ENCODE measurements at places on chromosomes 7 and 10.

DNA sequence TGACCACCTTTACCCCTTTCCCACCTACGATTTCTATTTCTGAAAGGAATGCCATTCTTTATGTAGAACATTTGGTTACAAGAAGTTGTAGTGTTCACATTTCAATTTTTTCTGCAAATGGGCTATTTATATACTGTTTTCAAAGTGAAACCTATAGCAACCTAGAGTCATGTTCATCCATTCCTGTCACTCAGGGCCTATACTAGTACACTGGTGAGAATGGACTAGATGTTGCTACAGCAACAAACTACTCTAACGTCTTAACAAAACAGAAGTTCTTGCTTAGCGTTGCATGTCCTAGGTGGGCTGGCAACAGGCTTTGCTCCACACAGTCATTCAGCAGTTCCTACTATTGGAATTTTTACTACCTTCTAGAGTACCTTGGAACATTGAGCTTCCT, 16.3 kb downstream of the CASD1 start:
- no peak for DNase-seq

DNA sequence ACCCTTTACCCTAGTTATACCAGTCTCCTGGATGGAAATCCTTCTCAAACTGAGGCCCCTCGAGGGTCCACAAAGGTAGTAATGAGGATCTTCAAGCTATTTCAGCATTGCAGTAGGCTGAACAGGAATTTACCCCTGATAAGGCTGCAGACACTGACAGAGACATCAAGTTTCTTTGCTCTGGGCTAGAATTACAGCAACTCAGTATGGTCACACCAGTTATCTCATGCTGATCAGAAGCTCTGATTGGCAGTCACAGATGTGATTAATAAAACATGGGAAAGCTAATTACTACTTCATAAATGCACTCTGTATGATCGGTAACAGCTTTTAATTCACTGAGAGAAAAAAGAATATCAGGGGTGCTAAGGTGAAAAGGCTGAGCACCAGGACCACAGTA, 30.6 kb downstream of the FAM204A start:
- DNase-seq, result no peak

DNA sequence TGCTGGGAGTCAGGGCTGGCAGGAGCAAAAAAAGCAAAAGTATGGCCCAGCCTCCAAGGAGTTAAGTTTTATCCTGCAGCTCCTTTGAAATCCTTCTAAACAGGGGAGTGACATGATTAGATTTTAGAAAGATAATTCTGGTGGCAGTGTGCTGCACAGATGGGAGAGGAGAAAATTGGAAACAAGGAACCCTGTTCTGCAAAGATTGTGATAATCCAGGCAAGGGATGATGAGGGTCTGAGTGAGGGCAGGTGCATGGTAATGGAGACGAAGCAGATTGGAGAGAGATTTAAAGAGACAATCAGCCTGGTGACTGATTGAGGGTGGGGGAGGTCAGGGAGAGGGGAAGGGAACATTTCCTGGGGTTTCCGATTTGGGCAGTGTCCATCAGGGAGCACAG, 444.7 kb upstream of the PODXL start:
- DNase-seq, result no peak

DNA sequence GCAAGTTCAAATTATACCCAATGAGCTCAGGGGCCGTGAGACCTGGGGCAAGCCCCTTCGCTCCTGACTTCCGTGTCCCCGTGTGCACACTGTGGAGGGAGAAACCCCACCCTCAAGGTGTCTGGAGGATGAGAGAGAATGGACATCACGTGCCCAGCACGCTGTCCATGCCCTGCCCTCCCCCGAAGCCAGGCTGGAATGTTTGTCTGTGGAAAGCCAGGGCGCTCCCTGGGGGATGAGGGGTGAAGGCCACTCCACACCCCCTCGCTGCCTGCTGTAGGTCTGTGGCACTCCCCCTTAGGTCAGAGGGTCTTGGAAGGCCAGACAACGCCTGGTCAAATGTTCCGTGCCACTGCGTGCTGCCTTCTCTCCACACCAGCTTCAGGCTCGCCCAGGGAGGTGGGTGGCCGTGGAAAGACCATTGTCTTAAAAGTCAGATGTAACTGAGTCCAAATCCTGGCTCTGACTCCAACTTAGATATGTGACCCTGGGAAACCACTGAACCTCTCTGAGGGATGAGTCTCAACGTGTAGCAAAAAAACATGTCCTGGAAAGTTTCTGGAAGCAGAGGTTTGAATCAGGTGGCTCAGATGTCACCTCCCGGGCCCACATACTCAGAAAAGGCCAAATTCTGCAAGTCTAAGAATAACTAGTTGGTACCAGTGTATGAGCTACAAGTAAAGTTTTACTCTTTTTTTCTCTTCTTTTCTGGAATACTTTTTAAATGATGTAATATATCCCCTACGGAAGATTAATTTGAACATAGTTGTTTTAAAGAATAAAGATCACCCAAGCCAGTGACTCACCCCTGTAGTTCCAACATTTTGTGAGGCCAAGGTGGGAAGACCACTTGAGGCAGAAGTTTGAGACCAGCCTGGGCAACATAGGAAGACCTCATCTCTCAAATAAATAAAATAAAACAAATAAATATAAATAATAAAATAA, 24.9 kb downstream of the RCC1L start:
- no peak for DNase-seq

- DNase-seq, result no peak
These were observed 19.8 kb downstream of the ACBD7 start for GRCh38 chr10:15068802-15069201.

- no peak for DNase-seq
These were observed 178.2 kb upstream of the ITGB1 start for GRCh38 chr10:33136271-33136670.
